ENCODE measurements at places on chromosomes 7 and 10.

GRCh38 chr10:74008212-74008731 lies 10.4 kb downstream of the VCL start:
- no peak for DNase-seq

GRCh38 chr7:21941611-21942141 lies 4.0 kb downstream of the CDCA7L start:
- no peak for DNase-seq

DNA sequence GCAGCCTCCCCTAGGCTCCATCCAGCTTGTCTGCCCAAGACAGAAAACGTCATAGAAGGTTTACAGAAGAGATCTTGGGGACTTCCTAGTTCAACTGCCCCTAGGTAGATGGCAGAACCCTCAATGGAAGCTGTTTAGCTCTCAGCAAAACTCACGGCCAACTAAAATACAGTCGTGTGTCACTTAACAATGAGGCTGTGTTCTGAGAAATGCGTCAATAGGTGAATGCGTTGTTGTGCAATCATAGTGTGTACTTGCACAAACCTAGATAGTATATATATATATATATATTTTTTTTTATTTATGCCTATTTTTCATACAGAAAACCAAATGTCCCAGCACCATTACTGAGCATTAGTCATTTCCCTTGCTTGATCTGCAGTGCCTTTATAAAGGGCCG lies 100.4 kb upstream of the SH2B2 start:
- DNase-seq, result no peak

GRCh38 chr7:96508371-96508770 lies 186.5 kb upstream of the SLC25A13 start:
- no peak for DNase-seq

DNA sequence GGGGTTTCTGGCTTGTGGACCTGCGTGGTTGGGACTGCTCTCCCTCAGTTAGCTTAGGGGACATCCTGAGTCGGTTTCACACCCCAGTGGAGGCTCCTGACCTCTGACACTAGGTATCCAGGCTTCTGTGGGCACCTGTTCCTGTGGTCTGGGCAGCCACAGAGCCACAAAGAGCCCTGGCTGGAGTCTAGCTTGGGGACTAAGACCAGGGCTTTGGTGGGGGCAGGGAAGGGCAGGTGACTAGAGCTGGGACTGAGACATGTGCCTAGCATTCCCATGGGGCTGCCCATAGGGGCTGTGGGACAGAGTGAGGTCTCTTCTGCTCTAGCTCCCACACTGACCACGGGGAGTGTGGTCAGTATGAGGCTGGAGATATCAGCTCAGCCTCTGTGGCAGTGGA lies 4.0 kb upstream of the TMEM270 start:
- DNase-seq, result no peak

- DNase-seq, result no peak
Measured at GRCh38 chr10:86083206-86083605, 283.4 kb downstream of the GRID1 start.

DNA sequence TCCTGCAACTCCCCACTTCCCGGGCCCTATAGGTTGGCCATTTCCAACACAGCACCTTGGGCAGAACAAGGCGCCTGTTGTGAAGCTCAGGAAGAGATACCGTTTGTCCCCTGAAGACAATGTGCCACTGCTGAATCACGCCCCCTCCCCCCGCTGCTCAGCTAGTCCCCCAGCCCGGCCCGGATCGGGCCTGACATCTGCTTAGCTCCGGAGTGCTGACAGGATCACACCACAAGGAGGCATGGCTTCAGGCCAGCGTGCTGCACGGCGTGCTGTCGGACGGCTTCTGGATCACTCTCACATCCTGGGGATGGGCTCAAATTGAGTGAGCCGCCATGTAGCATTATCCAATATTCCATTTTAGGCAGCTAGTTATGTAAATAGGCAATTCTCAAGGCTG lies 62.1 kb upstream of the EFCAB10 start:
- no peak for DNase-seq

GRCh38 chr7:81819861-81820260 lies 50.0 kb upstream of the HGF start:
- DNase-seq, result no peak

DNA sequence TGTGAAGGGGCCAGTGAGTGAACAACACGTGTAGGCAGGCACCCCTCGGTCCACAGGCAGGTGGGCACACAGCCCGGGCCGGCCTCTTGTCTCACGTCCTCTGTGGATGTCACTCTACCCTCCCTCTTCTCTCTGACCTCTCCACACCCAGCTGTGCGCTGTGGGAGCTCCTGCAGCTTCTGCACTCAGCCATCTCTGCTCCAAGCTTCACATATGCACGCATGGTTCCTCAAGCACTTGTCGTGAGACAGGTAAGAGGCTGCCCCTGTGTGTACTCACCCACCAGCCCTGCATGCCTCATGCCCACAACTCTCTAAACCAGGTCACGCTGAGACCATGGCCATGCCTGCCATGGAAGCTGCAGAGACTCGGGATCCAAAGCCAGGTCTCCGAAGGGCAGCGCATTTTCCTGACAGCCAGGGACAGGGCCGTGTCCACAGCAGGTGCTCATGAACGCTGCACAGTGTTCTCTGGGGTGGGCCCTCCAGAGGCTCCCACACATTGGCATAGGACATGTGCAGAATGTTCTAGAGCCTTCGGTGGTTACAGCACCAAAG lies 477.5 kb downstream of the PTPRN2 start:
- DNase-seq, result no peak

GRCh38 chr10:60728056-60728455 lies 50.2 kb upstream of the CDK1 start:
- no peak for DNase-seq

DNA sequence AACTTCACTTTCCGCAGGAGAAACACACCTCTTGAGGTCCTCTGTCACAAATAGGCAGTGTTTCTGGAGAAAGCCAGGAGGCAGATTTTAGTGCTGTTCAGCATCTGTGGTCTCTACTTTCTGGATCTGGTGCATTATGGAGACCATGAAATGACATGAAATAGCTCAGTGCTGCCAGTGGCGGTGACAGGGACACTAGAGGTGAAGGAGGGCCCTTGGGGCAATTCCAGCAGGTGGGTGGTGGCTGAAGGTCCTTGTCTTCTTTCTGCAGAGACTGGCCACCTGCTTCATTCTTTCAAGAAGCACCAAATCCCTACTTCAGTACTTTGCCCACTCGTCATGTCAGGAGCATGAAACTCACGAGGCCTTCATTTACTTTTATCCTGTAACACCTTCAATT lies 135.7 kb downstream of the TCF7L2 start:
- no peak for DNase-seq

GRCh38 chr7:26670290-26670689 lies 194.1 kb downstream of the SKAP2 start:
- no peak for DNase-seq

DNA sequence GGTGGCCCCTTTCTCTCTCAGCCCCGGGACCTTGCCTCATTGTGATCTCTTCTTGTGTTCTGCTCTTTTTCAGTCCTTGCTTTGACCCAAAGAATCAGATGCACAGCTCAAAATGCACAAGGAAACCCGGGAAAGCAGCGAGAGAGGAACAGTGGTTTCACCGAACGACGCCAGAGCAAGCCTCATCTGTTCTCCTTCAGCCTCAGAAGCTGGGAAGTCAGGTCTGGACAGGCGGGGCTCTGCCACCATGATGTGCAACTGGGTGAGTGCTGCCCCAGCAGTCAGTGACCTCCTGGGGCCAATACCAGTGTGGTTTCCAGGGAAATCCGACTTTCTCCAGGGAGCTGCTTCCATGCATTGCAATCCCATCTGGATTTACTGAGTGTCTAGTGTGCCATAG lies 133.4 kb downstream of the PRKCQ start:
- no peak for DNase-seq

GRCh38 chr7:28137463-28137862 lies 43.1 kb downstream of the JAZF1 start:
- DNase-seq, result no peak

GRCh38 chr7:12389089-12389700 lies 14.5 kb downstream of the VWDE start:
- peak; percentile 12 for DNase-seq

DNA sequence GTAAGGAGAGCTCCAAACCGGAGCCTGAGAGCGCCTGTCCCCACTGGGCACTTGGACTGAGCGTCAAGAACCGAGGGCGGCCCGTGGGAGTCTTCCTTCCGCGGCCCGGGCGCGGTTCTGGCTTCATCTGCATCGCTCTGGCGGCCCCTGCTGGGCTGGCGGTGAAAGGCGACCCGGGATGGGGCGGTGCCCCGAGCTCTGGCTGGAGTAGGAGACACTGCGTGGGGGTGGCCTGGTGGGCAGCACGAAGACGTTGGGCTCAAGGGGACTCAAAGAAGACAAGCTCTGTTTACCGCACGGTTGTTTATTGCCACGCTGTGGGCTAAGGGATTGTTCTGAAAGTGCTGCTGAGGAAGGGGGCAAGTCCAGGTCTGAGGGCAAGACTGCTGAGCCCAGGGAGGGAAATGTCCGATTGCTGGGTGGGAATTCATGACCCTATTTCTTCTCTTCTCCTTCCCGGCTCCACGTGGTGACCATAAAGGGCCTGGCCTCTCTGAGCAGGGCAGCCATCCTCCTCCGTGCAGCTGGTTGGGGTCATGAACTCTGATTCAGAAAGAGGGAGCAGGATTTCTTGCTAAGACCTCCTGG lies 29.8 kb downstream of the PLAU start:
- peak; percentile 73 for DNase-seq

DNA sequence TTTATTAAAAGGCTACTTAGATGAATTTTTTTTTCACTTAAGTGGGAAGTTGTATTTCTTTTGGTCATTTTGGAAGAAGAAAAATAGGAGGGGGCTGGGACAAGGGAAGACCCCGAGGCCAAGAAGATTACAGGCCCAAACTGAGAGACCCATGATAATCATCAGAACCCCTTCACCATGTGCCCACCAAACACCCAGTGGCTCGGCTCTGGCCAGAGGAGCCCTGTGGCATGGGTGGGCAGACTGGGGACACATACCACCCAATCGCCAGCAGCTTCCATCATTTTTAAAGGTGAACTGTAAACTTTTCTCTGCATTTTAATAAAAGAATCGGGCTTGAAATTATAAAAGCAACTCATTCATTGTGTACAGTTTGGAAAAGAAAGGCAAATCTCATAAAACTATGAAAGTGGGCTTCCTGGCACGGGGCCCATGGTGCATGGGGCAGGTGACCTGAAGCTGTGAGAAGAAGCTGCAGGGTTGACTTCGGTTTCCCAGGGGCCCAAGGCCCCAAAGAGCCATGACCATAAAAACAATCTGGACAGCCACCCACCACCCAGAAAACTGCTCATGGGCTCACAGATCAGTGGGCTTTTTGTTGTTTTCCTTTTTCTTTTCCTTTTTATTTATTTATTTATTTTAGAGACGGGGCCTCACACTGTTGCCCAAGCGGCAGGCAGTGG lies 29.4 kb upstream of the RET start:
- DNase-seq, result no peak

GRCh38 chr10:4121502-4122380 lies 336.7 kb upstream of the KLF6 start:
- DNase-seq, result no peak

DNA sequence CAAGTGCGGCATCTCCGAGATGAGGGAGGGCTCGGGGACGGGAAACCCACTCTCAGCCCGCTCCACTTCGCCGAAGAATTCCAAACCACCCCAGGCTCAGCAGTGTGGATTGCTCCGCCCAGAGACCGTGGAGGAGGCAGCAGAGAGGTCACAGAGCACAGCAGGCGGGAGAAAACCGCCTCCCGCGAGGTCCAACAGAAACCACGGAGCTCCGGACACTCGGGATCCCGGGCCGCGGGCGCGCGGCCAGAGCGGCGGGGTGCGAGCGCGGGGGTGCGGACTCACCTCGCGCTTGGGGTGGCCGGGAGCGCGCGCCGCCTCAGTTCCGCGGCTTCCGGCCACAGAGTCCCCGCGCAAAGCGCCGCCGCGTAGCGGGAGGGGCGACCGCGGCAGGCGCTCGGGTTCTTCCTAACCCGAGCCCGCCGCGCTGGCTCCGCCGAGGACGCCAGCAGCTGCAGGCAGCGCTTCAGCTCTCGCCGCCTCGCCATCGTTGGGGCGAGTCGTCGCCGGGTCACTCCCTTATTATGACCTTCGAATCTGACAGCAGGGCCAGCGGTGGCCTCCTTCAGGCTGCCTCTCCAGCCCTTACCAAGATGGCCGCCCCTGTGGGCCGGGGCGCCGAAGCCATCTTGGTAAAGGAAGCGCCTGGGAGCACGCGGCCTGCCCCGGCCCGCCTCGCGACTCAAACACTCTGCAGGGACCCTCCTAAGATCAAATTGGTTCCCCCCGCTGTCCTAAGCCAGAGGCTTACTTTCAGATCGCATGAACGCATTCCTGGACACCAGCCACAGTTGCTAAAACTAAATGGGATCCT lies at the start of gene NAPEPLD:
TSS of gene NAPEPLD (minus strand) at position 106 of the 814 bp plus-strand sequence. CDS start 20,323 bp downstream, outside the sequence.
- peak; percentile 56 for DNase-seq

GRCh38 chr7:45923290-45923689 lies 2.2 kb upstream of the IGFBP3 start:
- DNase-seq, result peak; percentile 49

DNA sequence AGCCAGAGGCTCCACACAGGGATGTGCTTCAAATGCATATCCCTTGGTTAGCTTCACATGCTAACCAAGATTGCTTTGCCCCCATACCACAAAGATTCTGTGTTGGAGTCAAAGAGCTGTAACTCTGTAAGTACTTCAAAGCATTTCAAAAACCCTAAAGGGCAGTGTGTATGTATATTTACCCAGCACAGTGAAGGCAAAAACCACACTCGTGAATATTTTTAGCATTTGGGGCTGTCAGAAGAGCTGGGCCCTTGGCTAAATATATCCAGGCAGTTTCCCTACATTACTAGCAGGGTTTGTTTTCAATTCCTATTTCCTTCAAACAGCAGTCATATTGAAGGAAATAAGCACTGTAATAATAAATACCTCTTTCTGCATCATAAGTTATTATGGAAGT lies 84.2 kb upstream of the STEAP1B start:
- no peak for DNase-seq

- DNase-seq, result no peak
Measured at GRCh38 chr7:116561697-116562483, 37.1 kb downstream of the CAV1 start.

GRCh38 chr10:33712825-33713224 lies 378.4 kb upstream of the NRP1 start:
- no peak for DNase-seq

DNA sequence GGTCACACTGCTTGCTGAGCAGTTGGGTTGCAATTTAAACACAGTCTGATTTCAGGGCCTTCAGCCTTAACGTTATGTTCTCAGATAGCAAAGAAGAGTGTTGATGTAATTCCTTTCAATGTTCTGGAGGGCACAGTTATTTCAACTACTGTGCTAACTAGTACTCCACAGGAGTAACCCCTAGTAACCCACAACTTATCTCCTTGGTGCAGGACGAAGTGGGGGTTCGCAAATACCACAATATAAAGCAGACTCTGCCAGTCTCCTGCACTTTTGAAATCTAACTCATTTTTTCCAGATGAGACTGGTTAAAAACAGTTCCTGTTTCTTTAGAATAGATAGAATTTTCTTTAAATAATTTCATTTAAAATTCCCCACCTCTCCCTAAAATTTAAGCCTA lies 47.1 kb upstream of the NCAPG2 start:
- DNase-seq, result no peak

DNA sequence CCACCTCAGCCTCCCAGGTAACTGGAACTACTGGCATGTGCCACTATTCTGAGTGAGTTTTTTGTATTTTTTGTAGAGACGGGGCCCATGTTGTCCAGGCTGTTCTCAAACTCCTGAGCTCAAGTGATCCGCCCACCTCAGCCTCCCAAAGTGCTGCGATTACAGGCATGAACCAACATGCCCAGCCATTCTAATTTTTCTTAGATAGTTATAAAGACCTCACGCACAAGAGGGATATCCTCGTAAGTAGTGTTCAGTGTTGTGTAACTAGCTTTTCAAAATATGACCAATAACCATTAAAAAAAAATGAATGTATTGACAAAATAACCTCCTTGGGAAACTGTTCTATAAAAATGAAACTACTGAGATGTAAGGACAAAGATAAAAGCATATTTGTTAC lies 90.5 kb upstream of the FERD3L start:
- DNase-seq, result no peak

GRCh38 chr10:84447701-84448400 lies 119.5 kb downstream of the CCSER2 start:
- DNase-seq, result no peak
